WTC11 (cell line): ENCODE measurements at places on chromosomes 5 and 9. TPM values are rescaled to one million over a fixed set of nuclear protein-coding genes. Genes with fewer than 3 reads are reported as not detected.

- no peak for DNase-seq
These were observed 109.1 kb upstream of the PTGER4 start for GRCh38 chr5:40570408-40571129.

FCN2 gene
- total RNA-seq = not detected in 3 replicates

- DNase-seq = no peak
These were observed 5.6 kb downstream of the GADD45G start for GRCh38 chr9:89610391-89610925.

FIBCD1 gene
- 6.6 to 9.1 TPM (median 8.8 TPM) in 3 replicates for total RNA-seq

SMIM23 gene
- not detected in 3 replicates for total RNA-seq

SV2C gene
- 0.05 to 0.09 TPM (median 0.07 TPM) in 3 replicates for total RNA-seq

- DNase-seq = no peak
These were observed 46.2 kb upstream of the IQGAP2 start for GRCh38 chr5:76356887-76357286.

POLR3G gene
- 61.0 to 95.4 TPM (median 63.6 TPM) in 3 replicates for total RNA-seq

GRCh38 chr9:108606401-108606800, 249.4 kb downstream of the ACTL7B start:
- no peak for DNase-seq
